ENCODE measurements at places on chromosomes 16 and 17. TPM values are rescaled to one million over a fixed set of nuclear protein-coding genes. Genes with fewer than 3 reads are reported as not detected.

TP53TG3B gene
- total RNA-seq: not detected

NHLRC4 gene
- total RNA-seq: 7.5 TPM

CASKIN2 gene
- 7.4 TPM for total RNA-seq

TBC1D3H gene
- not detected for total RNA-seq

OR1A1 gene
- total RNA-seq: not detected

MT2A gene
- total RNA-seq: 0.77 TPM

CPHXL2 gene
- total RNA-seq: not detected

SLFN14 gene
- not detected for total RNA-seq

ATP2A1 gene
- 1.6 TPM for total RNA-seq

CDH11 gene
- 86.8 TPM for total RNA-seq

FOXC2 gene
- total RNA-seq: 2.6 TPM

SMPD3 gene
- 2.6 TPM for total RNA-seq

MNT gene
- total RNA-seq: 32.6 TPM

PLA2G10 gene
- total RNA-seq: not detected

GOT2 gene
- 54.9 TPM for total RNA-seq

KRT9 gene
- not detected for total RNA-seq

ZNF624 gene
- 28.0 TPM for total RNA-seq

MBTD1 gene
- total RNA-seq: 18.1 TPM

SLC5A10 gene
- not detected for total RNA-seq

ZNF48 gene
- total RNA-seq: 2.6 TPM

KRTAP9-8 gene
- total RNA-seq: not detected

TMEM88 gene
- total RNA-seq: 17.6 TPM

KCNH6 gene
- total RNA-seq: not detected

GP2 gene
- total RNA-seq: not detected

CORO1A gene
- 15.3 TPM for total RNA-seq

GAST gene
- not detected for total RNA-seq

NAA60 gene
- 17.4 TPM for total RNA-seq

CCL23 gene
- not detected for total RNA-seq

BPTF gene
- 151 TPM for total RNA-seq

SLC22A31 gene
- not detected for total RNA-seq

MAFG gene
- total RNA-seq: 10.9 TPM

LLGL2 gene
- 3.1 TPM for total RNA-seq

NPIPB8 gene
- total RNA-seq: not detected

MYCBPAP gene
- 11.5 TPM for total RNA-seq

TSPAN10 gene
- 3.0 TPM for total RNA-seq

IL21R gene
- 0.21 TPM for total RNA-seq

ENGASE gene
- total RNA-seq: 63.2 TPM

MFAP4 gene
- 81.2 TPM for total RNA-seq

ABCC12 gene
- total RNA-seq: not detected

ETV4 gene
- 2.1 TPM for total RNA-seq

WFDC1 gene
- total RNA-seq: 0.77 TPM

EFNB3 gene
- total RNA-seq: 10.6 TPM

VEZF1 gene
- 133 TPM for total RNA-seq

KRTAP9-2 gene
- not detected for total RNA-seq

HEATR9 gene
- total RNA-seq: not detected

CES5A gene
- total RNA-seq: not detected

All from uterus (tissue), 4 donors.